Panc1 (cell line): ENCODE measurements at places on chromosomes 16 and 17.
A peak's percentile ranks its signal among the peaks of the same experiment; 100 is the strongest.

DNA sequence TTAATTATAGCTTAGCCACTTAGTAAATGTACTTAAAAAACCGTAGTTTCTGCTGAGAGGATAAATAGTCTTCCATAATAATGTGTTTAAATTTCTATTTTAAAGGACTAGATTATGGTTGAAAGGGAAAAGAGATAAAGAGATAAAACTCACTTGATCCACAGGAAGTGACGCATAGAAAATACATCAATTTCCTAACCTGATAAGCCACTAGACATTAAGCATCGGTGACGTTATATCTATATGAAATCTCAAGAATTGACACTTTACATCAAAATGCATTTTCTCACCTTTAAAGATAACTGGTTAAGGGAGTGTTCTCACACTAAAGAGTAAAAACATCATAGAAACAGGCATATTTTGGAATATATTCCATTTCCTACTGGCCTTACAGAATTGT, 5.8 kb downstream of the FBXO47 start:
- DNase-seq: no peak

DNA sequence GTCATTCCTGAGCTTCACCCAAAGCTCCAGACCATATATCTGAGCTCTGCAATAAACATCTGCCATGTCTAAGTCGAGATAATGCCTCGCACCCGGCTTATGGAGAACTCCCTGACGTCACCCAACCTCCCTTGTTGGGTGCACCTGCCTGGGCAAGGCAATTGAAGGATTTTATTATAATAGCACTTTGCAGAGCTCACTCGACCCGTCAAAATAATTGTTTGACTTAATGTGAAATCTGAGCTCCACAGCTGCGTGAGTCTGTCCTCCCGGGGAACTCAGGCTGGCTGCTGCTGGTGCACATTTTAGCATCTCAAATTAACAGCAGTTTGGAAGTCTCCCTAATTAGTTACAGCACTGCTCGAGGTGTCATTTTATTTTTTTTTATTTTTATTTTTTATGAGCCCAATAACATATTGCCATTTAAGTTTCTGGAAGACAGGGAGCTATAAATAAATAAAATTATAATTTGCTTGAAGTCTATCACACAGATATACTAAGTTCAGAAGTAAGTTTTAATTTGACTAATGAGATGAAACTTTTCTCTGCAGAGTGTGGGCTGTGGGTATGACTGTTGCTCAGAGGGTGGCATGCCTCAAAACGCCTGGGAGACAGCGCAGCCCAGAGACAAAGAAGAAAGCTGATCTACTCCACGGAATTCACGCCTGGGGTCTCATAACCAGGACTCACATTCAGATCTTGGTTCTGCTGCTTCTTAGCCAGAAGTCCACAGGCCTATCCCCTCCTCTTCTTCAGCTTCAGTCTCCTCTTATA, 401.4 kb upstream of the C16orf82 start:
- DNase-seq: no peak

GRCh38 chr16:3256866-3257465, 533 bp upstream of the MEFV start:
- DNase-seq: no peak

- DNase-seq: no peak
Observed at GRCh38 chr16:89417352-89417751, 73.0 kb downstream of the ANKRD11 start.

- DNase-seq: no peak
Observed at GRCh38 chr17:8954339-8954738, 11.2 kb downstream of the PIK3R5 start.

DNA sequence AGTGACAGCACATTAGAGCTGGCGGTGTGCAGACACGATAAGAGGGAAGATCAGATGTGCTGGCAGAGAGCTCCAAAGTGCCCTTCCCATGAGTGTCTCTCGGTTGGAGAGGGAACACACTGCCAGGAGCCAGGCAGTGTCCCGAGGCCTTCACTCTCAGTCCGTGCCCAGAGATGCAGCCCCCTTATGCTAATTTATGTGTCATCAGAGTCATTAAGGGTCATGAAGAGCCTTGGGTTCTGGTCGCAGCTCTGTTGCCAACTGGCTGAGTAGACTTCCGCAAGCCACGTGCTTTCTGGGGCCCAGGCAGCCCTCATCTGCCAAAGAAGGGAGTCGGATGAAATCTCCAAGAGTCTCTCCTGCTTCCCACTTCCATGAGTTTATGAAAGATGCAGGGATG, 232.5 kb downstream of the MSI2 start:
- no peak for DNase-seq

DNA sequence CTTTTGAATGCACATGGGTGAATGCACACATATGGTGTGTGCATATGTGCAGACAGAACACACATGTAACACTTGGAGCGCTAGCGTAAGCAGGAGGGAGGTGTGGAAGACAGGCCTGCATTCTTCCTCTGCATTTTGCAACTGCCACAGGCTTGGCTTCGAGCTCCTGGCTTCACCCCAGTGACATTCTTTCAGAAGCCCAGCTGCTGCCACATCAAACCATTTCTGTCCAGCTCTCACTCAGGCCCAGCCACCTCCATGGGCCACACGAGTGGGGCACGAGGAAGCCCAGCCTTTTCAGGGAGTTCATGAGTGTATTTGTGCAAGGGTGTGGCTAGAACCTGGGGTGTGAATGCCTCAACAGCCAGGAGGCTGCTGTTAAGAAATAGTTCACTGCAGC, 18.8 kb downstream of the LGALS3BP start:
- no peak for DNase-seq

GRCh38 chr16:24853830-24854229, 8.1 kb downstream of the SLC5A11 start:
- DNase-seq: no peak

GRCh38 chr17:47287068-47287467, 33.4 kb downstream of the ITGB3 start:
- no peak for DNase-seq

DNA sequence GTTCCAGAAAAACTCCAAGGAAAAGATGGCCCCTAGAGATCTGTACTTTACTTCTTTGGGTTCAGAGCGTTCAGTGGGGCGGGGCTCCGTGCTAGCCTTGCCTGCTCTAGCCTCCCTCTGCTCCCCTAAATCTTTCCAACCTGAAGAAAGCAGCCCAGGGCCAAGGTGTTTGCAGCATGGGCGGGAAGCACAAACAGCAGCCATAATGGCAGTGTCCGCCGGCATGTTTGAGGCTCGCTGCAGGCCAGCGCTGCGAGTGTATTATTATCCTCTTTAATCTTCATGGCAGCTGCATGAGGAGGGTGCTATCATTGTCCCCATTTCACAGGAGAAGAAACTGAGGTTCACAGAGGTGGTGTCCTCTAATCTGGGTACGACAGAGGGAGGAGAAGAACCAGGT, 10.4 kb downstream of the CALB2 start:
- DNase-seq: no peak

- DNase-seq: no peak
Observed at GRCh38 chr17:66929591-66929990, 34.9 kb upstream of the CACNG4 start.

- DNase-seq: no peak
Observed at GRCh38 chr17:7308625-7309433, 1.4 kb downstream of the EIF5A start.

DNA sequence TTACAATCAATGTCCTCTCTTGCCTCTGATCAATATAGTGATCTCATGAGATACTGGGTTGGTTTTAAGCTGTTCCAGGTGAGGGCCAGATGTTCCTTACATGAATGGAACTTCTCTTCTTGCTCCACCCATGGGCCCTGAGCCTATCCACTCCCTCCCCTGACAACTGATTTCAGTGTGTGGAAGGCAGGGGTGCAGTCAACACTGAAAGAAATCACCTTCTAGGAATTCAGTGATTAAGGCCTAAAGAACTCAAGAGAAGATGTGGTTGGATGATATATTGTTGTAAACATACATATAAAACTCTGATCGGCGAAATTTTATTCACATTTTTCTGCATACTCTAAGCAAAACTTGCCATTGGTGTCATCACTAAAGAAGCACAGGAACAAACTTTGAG, 6.7 kb upstream of the GOSR2 start:
- DNase-seq: no peak

- DNase-seq: peak; percentile 91
Observed at GRCh38 chr16:48126801-48127644, 28.8 kb downstream of the ABCC12 start.

DNA sequence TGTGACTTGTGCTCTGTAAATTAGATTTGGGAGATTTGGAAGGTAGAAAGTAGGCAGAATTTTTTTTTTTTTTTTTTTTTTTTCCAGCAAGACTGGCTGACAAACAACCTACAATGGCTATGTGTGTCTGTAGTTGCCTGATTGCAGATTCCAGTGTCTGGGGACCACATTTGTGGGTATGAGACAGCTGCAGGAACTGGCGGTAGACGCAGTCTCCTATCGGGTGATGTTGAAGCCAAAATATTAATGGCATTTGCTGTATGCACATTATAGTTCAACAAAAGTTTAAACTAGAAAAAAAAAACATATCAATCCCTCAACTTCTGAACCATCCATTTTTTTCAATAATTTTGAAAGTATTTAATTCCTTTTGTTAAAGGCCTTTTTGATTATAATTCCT, 665.2 kb downstream of the TOX3 start:
- no peak for DNase-seq

DNA sequence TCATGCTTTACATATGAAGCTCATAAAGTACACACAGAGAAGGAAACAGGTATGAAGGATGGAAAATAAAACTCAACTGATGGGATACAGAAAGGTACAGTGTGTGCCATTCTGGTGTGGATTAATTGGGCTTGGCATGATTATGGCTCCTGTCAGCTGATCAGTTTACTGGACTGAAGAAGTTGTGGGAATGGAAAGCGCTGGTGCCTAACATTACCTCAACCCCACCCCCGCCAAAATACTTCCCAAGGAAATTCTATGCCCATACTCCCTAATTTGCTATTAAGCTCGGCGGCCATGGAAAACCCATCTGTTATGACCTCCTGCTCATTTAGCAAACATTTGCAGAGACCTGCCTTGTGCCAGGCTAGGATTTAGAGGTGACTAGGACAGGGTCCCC, 16.6 kb upstream of the PMFBP1 start:
- no peak for DNase-seq

DNA sequence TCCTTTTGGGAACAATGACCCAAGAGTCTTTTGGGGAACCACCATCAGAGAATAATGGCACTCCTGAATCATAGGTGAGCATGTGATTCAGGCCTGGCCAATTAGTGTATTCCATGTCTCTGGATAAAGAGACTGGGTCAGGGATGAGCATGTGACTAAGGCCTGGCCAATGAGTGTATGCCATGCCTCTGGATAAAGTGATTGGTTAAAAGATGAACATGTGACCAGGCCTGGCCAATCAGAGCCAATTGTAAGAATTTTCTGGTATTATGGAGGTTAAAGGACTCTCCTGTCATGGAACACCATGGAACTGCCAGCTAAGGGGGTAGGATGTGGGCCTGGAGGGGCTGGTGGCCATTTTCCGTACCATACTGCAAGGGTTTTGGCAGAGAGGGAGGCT, 194.3 kb downstream of the C16orf78 start:
- no peak for DNase-seq

GRCh38 chr16:51429041-51429440, 278.0 kb upstream of the SALL1 start:
- DNase-seq: no peak

DNA sequence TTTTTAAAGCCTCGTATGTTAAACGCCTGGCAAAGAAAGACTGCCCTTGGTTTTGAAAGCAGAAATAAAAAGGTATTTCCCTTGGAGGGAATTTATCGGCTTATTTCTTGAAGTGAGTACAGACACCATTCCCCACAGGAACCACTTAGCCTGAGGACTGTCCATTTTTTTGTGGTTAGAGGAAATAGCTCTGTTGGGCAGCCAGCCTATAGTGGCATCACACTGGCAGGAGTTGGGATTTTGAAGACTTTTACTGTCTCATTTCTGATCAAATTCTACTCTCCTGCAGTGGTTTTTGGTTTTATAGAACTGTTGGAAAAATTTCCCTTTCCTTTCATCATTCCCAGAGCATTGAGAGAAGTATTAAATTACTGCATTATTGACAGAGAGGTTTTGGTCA, 34.1 kb upstream of the CDC6 start:
- DNase-seq: no peak

GRCh38 chr17:32385121-32385520, 35.2 kb downstream of the ZNF207 start:
- no peak for DNase-seq

GRCh38 chr16:11108466-11108805, 147.6 kb downstream of the SOCS1 start:
- DNase-seq: no peak

DNA sequence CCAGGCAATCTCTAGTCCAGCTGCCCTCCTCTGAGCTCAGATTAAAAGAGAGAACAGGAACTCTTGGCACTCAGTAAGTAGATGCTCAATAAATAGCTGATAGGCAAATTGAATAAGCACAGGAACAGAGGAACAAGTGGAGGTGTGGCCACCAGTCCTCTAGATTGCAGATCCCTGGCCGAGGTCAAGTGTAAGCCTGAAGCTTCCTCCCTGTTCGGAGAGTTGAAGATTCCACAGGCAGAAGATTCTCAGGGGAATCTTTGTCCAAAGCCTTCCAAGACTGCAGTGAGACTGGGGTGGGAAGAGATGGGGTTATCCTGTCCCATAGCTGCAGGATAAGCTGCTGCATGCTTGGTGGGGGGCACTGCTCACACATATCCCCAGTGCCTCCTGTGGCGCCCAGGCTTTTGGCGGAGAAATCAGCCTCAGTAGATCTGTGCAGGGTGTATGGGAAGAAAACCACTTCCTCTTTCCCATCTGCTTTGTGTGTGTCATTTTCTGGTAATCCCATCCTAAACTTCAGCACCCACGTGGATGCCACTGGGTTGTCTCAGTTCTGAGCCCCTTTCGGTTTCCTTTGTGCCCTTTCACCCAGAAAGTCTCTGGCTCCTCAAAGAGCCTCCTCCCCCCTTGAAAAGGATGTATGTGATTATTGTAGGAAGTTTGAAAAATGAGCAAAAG, 12.1 kb downstream of the CD300A start:
- DNase-seq: no peak

- no peak for DNase-seq
Observed at GRCh38 chr16:31010585-31011325, at the start of gene STX1B. Gene STX1B, minus strand, starts transcription at chr16:31010638. Its CDS starts 242 bp downstream, at chr16:31010396.

GRCh38 chr16:2238150-2238837, 2.0 kb downstream of the DNASE1L2 start:
- DNase-seq: no peak

- no peak for DNase-seq
Observed at GRCh38 chr16:85984947-85985451, 86.0 kb downstream of the IRF8 start.

- DNase-seq: no peak
Observed at GRCh38 chr16:1963806-1964505, 670 bp downstream of the RPS2 start.
